Nephron progenitor cell (in vitro differentiated cells): ENCODE measurements at places on chromosomes 5 and 9.

DNA sequence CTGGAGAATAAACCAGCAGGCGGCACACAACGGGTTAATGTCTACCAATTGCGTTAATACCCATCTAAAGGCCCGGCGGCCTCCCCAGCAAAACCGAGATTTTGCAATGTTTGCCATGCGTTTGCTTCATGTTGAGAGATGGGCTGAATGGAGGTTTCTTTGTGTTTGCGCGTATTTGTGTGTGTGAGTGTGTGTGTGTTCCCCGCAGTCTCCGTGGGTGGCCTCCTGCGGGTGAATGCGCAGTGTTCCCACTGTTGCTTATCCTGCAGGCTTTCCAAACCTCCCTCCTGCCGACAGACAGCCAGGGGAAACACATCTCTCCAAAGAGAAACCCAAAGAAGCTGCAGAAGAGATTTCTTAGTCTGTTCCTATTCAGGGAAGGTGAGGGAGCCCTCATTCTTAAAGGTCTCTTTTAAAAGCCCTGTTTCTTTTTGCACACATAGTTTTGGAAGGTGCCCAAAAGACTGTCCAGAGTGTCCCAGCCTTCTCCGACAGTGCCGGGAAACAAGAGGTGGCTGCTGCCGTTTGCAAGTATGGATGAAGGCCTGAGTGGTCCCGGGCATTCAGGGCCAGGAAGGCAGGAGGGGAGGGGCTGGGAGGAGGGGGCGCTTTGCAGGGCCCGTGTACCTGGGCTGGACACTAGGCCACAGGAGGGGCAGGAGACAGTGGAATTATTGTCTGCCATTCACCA, 103.8 kb upstream of the ERCC6L2 start:
- DNase-seq, result peak; percentile 49

DNA sequence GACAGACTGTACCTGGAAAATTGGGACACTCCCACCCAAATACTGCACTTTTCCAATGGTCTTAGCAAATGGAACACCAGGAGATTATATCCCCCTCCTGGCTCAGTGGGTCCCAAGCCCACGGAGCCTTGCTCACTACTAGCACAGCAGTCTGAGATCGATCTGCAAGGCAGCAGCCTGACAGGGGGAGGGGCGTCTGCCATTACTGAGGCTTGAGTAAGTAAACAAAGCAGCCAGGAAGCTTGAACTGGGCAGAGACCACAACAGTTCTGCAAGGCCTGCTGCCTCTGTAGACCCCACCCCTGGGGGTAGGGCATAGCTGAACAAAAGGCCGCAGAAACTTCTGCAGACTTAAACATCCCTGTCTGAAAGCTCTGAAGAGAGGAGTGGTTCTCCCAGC, 260.0 kb upstream of the ST8SIA4 start:
- DNase-seq, result no peak

GRCh38 chr5:119332978-119333401, 22.8 kb upstream of the TNFAIP8 start:
- no peak for DNase-seq

DNA sequence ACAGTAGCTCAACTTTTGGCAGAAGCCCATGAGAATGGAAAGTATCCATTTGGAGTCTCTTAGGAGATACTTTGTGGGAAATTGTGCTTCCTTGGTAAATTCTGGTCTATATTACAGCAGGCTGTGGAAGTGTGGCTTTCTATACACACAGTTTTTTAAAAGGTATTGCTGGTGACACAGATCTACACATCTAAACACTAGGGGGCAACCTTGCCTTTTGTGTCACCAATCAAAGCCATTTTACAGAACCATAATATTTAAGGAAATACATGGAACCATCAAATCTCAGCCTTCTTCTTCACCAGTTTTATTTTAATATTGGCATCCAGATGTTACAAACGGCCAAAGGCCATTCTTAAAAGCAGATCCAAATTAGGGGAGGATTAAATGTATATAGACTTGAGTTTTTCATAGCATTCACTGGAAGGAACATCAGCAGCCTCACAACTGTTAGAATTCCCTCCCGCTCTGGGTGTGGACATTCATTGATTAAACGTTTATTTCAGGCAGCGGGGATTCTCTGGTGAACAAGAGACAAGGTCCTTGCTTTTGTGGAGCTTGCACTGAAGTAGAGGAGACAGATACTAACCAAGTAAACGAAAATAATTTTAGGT, 132.4 kb upstream of the EPB41L4A start:
- peak; percentile 38 for DNase-seq

DNA sequence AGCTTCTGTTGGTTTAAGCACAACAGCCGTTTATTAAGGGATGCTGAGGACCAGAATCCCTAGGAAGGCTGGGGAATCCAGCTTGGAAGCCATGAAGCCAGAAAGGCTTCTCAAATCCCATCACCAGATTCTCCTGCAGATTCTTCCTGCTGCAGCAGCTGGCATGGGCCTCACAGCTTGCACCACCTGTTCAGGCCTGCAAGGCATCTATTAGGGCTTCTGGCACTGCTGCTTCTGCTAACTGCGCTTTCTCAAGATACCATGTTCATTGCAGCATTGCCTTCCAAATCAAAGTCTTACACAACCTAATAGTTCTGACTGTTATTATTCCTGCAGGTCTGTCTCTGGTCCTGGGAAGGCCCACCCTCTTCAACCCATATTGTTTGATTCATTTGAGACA, 51.2 kb upstream of the ZNF366 start:
- no peak for DNase-seq

DNA sequence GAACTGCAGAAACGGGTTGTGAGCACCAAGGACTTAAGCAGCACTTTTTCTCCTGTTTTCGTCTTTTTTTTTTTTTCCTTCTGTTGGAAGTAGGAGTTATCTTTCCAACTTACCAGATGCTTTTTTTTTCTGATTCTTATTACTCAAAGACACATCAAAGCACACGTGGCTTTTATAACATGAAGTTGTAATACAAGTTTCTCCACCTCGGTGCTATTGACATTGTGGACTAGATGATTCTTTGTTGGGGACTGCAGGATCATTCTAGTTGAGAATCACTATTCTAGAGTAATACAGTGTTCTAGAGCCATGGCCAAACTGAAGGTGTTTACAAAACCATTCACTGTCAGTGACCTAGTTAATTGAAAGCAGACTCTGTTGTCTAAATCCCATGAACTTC, 51.5 kb downstream of the MYO10 start:
- DNase-seq, result no peak

- no peak for DNase-seq
Observed at GRCh38 chr5:76859591-76860247, 9.9 kb downstream of the S100Z start.

GRCh38 chr5:78808380-78808779, 159.8 kb upstream of the LHFPL2 start:
- DNase-seq, result no peak

- no peak for DNase-seq
Observed at GRCh38 chr9:31364171-31364570, 1020.3 kb upstream of the ACO1 start.

DNA sequence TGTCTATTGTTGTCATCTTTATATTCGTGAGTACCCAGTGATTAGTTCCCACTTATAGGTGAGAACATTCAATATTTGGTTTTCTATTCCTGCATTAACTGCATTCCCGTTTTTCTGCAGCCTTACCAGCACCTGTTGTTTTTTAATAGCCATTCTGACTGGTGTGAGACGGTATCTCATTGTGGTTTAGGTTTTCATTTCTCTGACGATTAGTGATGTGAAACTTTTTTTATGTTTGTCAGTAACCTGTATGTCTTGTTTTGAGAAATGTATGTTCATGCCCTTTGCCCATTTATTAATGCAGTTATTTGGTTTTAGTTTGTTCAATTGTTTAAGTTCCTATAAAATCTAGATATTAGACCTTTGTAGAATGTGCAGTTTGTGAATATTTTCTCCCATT, 546.0 kb upstream of the RORB start:
- DNase-seq, result no peak

- no peak for DNase-seq
Observed at GRCh38 chr5:25405850-25406249, 761.1 kb upstream of the CDH10 start.

GRCh38 chr5:116002116-116002906, 30.0 kb upstream of the ARL14EPL start:
- no peak for DNase-seq

DNA sequence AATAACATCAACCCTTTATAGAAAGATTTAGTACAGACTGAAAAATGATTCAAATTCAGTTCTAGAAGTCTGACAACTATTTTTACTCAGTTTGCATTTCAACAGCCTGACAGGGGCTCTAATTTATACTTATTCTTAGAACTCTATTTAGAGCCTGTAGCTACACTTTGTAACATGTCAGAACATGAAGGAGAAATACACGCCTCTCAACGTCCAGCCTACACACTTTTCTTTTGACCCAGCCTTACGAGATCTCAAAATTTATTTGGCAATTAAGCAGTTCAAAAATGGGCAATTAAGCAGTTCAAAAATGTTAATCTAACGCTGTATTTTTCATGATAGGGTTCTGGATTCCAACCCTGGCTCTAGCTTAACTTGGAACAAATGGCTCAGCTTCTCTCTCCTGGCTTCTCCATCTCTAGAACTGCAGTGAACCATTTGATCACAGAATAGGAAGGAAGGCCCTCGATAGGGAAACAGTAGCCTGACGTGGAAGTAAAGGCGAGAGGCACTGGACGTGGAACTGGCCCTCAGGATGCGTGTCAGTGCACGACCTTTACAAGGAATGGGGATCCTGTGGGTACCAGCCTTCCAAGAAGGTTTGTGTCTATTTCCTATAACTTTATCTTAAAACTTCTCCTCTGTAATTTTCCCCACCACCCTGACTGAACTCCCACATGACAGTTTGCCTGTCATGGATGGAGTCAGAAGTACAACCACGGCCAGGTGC, 66.4 kb downstream of the PRRT1B start:
- DNase-seq, result no peak

- no peak for DNase-seq
Observed at GRCh38 chr9:2023042-2023441, 7.9 kb downstream of the SMARCA2 start.

GRCh38 chr5:68518286-68518685, 302.7 kb downstream of the PIK3R1 start:
- DNase-seq, result no peak

GRCh38 chr9:80040457-80040856, 468.7 kb downstream of the TLE4 start:
- no peak for DNase-seq

DNA sequence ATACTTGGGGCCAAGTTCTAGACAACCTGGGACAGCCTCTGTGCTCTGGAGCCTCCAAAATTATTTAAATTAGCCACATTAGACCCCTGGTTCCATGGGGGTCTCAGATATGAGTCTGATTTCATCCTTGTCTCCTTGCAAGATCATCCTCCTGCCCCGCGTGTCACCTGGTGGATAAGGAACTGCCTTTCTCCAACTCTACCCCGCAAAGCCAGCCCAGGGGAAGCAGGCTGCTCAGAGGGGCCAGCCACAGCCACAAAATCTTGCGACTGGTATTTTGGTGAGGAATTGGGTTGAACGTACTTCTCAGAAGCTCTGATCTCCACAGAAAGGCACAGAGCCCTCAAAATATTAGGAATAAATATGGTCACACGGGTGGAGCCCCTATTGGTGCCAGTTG, 101.2 kb downstream of the AK8 start:
- no peak for DNase-seq

DNA sequence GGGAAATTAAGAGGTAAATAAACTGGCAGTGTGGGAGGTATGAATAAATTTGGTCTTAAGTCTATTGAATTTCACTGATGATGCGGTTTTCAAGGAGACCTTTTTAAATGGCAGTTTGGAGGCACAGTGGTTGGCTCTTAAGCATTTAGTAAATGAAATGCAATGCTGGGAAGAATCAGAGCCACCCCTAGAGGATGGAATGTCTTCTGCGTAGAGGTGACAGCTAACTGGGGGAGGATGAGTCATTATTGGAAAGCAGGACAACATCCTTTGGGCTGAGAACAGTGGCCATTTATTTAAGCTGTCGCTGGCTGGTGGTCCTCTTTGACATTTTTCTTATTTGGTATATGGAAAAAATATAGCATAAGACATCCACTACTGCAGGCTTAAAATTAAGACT, 163.2 kb downstream of the SH3GL2 start:
- no peak for DNase-seq

GRCh38 chr9:135794057-135794335, 92.0 kb downstream of the KCNT1 start:
- DNase-seq, result no peak

GRCh38 chr5:89338935-89339334, 456.0 kb upstream of the MEF2C start:
- no peak for DNase-seq

DNA sequence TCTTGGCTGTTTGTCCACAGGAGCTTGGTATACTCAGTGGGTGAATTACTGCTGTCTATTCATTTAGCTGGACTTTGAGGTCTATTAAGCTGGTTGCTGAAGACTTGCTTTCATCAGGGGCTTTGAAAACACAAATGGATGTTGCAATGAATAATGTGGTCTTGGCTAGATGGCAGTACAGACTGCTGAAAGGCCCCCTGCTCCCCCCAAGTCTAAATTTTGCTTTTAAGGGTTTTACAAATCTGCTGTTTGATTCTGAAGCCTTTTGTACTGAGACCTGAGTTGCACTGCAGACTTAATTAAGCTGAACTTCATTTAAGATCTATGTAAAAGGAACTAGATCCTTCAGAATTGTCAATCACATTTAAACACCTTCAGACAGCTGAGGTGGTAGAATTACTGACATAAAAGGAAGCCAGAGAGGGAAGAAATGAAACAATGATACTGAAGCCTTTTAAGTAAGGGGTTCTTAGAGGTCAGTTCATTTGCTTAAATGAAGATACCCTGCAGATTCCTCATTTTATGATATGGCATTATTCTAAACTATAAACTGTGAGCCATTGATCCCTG, 37.3 kb downstream of the KCTD16 start:
- DNase-seq, result no peak

DNA sequence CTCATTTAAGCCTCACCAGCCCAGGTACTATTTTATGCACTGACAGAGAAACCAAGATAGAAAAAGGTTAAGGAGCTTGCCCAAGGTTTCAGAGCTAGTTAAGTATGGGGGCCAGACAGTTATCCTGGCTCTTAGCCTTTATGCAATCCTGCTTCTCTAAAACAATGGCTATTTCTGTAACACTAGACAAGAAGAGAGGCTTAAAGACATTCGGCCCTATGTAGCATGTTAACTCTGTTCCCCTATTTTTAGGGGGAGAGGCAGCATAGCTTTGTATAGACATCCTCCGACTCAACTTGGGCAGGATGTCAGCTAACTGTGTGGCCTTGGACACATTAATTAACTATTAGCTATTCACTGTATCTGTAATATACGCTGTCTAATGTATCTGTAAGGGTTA, 54.6 kb downstream of the LHFPL2 start:
- DNase-seq, result no peak
